ENCODE measurements at places on chromosomes 1 and 21.

- no peak for DNase-seq
Measured at GRCh38 chr1:111509997-111510375, 6.6 kb upstream of the ADORA3 start.

- DNase-seq: peak; percentile 81
Measured at GRCh38 chr1:50846224-50846839, 113.7 kb downstream of the FAF1 start.

DNA sequence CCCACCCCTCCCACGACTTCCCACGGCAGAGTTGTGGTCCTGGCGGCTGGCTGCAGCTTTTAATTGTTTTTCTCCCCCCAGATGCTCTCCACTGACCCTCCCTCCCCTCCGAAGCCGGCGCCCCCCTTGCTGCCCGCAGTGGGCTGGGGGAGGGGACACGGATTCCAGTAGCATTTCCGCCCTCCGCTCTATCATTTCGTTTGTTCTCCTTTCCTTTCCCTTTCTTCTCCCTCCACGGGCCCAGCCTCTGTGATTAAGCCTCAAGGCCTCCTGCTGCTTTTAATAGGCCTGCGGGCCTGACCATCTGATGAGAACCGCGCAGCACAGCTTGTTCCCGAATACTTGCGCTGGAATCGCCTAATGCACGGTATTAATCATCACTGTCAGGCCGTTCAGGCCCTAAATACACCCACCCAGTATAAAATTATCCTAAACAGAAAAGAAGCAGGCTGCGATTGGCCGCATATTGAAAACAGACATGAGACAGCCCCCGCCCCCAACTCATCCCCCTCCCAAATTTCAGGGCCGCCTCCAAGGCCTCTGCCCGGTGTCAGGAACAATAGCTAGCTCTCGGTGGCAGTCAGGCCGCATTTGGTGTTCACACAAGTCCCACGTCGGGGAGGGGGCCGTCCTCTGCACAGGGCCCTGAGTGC is 102.0 kb upstream of the ARHGEF16 start:
- DNase-seq: peak; percentile 91

DNA sequence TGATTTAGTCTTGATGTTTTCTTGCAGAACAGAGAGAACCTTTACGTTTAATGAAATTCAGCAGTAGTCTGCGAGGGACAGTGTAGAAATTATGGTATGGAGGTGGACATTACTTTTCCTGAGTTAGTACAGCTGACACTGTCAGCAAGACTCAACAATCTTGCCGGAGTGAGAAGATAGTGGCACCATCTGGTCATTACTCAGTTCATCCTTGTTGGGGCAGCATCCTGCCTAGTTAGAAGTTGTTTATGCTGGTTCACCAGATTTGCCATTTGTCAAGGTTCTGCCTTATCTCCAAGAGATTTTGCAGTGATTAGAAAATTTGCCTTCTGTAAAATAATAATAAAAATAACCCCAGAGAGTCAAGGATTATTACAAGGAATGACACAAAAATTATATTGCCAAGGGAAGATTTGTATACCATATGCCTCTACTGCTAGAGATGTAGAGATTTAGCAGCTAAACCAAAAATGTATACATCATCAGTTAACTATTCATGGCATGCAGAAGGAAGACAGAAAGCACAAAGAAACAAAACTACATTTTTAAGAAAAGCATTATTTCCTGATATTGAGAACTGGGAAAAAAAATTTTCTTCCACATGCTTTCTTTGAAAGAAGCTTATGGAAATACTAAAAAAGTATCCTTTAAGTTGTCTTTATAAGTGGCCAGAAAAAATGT is 1967.4 kb downstream of the NCAM2 start:
- no peak for DNase-seq

GRCh38 chr1:23198373-23198772 is 18.9 kb downstream of the HTR1D start:
- peak; percentile 10 for DNase-seq

- no peak for DNase-seq
Measured at GRCh38 chr1:50098591-50099021, 10.1 kb upstream of the ELAVL4 start.

Measured in posterior vena cava (tissue), 2 donors.